Muscle of leg (tissue), 16 donors: ENCODE measurements at places on chromosomes 1 and 21. TPM values are rescaled to one million over a fixed set of nuclear protein-coding genes. Genes with fewer than 3 reads are reported as not detected.

- no peak for DNase-seq
These were observed 44.1 kb upstream of the KCND3 start for GRCh38 chr1:112033439-112034120.

- peak; percentile 27 for DNase-seq
These were observed 6.1 kb upstream of the RBP7 start for GRCh38 chr1:9990944-9991343.

DNA sequence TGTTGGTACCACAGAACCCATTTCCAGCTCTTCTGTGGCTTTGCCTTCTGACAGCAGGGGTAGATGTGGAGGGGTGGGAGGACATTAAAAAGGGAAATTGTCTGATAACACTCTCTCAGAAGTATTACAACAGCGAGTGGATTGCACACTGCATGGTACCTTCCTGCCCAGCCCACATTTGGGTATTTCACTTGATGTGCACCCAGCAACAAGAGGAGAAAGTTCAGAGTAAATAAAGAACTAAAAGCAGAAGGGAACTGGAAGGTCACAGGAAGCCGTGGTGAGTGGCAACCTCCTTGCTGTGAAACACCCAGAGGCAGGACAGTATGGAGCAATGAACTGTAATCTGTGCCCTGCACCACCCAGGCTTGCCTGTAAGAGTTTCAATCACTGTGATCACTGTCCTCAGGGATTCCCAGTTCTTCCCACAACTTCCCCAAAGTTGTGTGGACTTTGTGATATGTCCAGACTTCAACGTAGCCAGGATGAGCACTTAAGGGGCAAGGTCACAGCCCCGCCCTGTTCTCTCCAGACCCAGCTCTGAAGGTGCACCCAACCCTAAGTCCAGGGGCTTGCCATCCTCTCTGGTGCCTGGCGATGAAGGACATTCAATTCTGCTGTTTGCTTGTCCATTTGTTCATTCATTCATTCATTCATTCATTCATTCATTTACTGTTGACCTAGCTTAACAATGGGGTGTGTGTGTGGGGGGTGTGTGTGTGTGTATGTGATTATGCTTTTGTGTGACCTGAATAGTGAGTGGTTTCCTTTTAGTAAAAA is 18.7 kb upstream of the F5 start:
- peak; percentile 16 for DNase-seq

- DNase-seq: peak; percentile 61
These were observed 374 bp downstream of the SH2D5 start for GRCh38 chr1:20732071-20732587.

DNA sequence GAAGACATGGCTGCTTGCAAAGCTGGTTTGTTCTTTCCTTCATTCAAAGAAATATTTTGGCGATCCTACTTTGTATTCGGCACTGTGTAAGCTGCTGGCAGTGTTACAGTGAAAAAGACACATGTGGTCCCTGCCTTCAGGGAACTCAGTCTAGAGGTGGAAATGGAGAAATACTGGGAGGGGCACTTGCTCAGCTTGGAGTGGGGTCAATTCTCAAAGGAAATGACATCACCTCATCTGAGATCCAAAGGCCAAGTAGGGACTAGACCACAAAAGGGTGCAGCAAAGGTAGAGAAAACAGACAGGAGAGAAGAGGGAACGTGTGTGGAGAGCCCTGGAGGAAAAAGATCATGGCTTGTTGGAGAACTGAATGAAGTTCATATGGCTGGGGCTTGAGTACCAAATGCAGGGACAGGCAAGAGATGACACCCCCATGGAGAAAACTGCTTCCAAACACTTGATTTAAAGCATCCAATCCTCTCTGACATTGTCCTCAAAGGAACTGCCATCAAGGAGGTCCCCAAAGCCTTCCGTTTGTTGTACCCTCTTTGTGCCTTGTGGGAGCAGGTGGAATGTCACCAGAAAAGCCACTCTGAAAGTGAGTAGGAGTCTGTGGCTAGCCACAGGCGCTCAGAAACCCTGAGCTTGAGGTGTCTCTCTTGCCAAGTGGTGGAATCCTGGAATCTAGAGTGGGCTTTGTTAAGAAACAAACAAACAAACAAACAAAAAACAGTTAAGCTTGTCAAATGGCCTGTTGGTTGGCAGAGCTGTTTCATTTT is 48.3 kb upstream of the TDRD10 start:
- peak; percentile 58 for DNase-seq

TNFRSF8 gene
- 0.22 TPM for total RNA-seq

TRIM67 gene
- 0.04 TPM for total RNA-seq

EPHX1 gene
- 17.5 TPM for total RNA-seq

PKP1 gene
- 3.3 TPM for total RNA-seq
